Forelimb muscle (tissue), 1 donor: ENCODE measurements at places on chromosomes 6 and 20.

GRCh38 chr6:64732888-64733287 lies 974.1 kb downstream of the EYS start:
- DNase-seq, result no peak

- DNase-seq, result no peak
Observed at GRCh38 chr6:165266191-165266590, 43.2 kb downstream of the C6orf118 start.

DNA sequence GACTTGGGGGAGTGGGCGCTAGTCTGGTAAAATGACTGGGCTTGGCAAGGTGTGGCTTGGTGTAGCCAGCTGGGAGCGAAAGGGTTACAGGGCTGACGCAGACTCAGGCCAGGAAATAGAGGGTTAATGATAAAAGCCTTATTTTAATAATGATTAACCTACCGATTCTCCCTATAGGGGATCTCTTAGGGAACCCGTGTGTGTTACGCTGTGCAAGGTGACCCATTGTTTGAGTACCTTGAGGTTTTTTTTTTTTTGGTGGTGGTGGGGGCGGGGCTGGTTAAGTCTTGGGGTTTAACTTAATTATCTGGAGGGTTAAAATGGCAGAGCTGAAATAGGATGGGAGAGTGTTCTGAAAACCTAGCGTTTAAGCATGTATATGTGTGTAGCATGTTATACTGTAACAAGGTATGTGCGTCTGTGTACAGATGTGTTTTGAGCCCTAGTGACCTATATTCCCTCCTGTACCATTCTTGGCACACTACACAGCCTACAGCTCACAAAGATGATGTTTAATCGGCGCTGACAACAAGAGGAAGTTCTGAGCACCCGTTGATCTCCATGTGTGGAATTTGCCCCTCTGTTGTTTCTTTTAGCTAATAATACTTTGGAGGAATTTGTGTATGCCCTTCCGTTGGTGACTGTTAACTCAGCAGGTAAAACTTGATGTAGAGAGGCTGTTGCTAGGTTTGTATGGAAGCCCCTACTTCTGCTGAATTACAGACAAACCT lies 1.3 kb downstream of the CARMIL1 start:
- DNase-seq, result no peak

DNA sequence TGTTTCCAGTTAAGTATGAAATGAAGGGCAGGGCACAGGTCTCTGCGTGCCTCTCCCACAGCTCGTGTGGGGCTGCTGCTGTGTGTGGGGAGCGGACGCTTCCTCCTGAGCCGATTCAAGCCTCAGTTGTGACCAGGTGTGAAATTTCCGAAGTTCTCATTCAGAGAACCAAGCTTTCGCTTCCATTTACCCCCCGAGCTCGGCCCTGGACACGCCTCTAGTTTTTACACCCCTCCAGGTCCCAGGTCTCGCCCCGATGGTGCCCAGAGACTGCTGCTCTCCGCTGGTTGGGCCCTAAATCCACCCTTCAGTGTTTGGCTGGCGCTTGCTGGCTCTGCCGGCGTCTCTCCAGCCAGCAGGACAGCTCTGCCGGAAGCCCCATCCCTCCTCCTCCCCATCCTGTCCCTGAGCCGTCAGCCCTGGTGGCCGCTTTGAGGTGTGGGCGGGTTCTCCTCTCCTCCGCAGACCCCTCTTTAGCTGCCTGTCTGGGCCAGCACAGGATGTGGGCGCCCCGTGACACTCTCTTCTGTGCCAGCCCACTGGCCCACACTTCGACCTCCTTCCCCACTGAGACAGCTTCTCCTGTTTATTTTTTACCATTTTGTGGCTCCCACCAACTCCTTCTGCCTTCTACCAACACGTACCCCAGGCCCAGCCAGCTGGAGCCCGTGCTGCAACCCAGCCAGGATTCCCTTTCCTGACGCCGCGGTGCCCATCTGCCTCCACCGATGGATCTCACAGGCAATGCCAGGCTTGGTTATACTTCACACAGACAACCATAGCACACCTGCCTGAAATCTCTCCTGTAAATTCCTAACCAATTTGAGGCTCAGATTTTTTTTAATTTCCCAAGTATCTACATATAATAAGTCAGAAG lies 142.8 kb downstream of the DLL1 start:
- DNase-seq, result no peak

- no peak for DNase-seq
Observed at GRCh38 chr20:20083807-20084206, 31.5 kb downstream of the CFAP61 start.

DNA sequence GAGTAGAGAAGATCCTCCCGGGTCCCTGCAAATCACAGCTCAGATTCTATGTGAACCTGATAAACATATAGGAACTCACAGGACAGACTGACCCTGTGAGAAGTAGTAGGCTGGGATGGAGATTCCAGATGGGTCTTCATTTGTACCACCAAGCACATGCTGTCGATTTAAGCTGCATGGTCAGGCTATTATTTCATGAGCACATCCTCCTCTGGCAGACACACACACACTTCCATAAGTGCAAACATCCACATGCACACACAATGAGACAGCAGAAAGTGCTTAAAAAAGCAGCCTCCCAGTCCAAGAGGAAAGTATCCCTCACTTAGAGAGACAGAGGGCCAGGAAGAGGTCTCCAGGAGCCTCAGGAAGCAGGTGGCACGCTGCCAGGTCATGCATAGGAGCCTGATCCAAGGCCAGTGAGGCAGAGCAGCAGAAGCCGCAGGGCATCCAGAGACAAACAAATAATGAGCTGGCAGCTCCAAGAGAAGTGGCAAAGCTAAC lies 131.8 kb downstream of the UNC5CL start:
- DNase-seq, result no peak

DNA sequence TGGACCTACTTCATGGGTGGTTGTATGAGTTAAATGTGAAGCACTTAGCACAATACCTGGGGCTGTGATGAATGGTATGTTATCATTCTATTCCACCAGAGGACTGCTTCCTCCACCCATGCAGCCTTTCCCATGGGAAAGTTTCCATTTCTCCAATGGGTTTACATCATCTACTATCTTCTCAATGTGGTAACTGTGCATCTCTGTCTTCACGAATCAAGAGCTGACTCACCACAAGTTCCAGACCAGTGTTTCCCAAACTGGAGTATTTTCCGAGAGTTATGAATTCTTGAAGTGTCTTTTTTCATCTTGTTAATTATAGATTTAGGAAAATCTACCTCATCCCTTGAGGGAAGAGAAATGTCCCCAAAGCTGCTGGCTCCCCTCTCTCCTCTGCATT lies 182.8 kb downstream of the UNC5CL start:
- DNase-seq, result no peak

GRCh38 chr6:30894935-30895334 lies 10.6 kb downstream of the DDR1 start:
- no peak for DNase-seq

DNA sequence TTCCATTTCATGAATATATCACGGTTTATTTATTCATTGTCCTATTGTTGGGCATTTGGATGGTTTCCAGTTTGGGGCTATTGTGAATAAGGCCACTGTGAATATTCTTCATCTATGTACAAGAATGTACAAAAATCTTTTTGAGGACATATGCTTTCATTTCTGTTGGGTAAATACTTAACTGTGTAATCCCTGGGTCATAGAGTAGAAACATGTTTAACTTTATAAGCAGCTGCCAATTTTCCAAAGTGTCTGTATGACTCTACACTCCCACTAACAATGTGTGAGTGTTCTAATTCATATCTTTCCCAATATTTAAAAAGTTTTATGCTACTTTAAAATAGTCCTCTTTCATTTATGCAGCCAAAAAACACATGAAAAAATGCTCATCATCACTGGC lies 98.6 kb downstream of the UST start:
- DNase-seq, result no peak

GRCh38 chr6:107635057-107635515 lies 145.2 kb downstream of the SOBP start:
- no peak for DNase-seq

DNA sequence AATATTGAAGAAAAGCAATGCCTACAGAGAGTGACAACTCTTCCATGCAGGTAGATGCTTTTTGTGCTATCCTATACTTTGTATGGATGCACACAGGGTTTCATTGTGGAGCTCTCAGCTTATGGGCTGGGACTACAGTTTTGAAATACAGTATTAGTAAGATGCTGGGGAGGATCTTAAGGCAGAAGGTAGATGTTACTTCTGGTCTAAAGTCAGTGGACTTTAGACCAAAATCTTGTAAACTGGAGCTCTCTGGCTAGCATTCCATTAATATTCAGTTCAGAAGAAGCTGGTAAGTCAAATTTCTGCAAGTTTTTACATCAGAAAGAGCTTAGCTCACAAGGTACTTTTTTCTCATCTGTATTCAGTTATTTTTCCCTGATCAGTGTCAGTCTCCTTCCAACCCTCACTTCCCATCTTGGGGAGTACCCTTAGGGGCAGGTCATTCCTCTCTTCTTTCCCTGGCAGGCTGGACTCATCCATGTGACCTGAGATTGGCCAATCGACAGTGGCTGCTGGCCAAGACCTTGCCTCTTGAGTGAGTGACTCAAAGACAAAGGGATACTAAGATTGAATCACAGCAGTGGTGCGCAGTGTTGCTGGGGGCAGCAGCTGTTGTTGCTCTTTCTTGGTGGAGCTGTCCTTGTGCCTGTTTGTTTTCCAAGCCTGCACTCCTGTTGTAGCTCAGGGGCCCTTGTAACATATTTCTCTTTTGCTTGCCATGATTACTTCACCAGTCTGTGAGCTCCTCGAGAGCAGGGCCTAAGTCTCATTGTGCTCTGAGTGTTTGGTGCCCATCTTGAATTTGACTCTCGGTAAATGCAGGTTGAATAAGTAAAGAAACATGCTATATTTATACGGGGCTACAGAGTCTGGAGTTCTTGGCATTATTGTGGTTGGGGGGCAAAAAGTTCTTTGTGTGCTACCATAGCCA lies 2.8 kb upstream of the PHF20 start:
- DNase-seq, result peak; percentile 74

DNA sequence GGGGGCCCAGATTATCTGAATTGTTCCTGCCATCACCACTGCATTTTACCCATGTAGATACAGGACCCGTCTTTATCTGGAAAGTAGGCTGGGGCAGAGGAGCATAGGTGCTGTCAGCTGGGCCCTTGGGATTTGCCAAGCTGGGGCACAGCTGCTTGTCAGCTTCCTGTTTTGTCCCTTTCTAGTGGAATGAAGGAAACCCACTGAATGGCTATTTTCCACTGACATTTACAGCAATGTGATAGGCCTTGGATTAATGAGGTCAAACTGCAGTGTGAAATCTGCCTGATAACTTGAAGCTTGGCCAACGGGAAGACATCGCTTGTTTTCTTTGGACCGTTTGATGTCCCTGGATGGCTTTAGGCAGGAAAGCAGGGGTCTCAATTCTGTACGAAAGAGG lies 6.7 kb downstream of the PPP1R16B start:
- DNase-seq, result no peak

DNA sequence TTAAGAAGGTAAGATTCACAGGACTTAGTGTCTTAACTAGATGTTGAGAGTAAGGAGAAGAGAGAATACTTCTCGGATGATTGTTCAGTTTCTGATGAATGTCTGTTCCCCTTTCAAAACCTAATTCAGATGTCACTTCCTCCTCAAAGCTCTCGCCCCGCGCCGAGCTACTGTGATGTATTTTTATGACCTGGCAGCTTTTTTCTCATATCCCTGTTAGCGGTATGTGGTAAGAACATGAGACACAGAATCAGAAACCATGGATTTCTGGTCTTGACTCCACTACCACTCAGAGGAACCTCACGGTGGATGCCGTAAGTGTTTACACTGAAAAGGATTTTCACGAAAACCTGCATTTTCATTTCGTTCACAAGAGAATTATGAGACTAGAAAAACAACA lies 48.4 kb downstream of the CEP43 start:
- peak; percentile 5 for DNase-seq

GRCh38 chr6:89087881-89088280 lies 7.3 kb downstream of the PNRC1 start:
- no peak for DNase-seq

GRCh38 chr6:30453508-30454116 lies 35.7 kb upstream of the HLA-E start:
- peak; percentile 31 for DNase-seq

GRCh38 chr6:153727885-153728284 lies 311.2 kb upstream of the OPRM1 start:
- no peak for DNase-seq

GRCh38 chr6:40669343-40669742 lies 82.2 kb upstream of the LRFN2 start:
- no peak for DNase-seq

DNA sequence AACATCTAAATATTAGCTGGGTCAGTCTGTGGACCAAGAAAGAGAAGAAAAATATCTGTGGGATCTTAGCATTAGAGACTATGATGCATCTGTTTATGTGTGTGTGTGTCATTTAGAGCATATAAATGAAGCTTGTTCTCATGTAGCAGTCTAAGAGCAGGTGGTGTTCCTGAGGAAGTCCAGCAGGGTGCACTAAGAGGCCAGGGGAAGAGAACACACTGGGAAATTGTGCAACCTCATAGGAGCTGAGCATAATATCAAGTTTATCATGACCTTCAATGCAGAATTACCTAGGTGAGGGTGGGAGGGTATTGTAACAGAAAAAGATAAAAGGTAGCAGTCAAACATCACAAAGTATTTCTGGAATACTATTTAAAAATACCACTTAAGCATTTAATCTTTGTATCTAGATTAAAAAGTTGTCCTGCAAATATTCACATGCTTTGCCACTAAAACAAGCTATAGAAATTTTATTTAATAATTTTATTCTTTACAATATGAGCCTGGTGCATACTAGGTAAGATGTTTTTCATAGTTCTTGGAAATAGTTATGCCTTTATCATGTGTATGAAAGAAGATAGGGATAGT lies 80.5 kb downstream of the SMPDL3A start:
- peak; percentile 1 for DNase-seq

DNA sequence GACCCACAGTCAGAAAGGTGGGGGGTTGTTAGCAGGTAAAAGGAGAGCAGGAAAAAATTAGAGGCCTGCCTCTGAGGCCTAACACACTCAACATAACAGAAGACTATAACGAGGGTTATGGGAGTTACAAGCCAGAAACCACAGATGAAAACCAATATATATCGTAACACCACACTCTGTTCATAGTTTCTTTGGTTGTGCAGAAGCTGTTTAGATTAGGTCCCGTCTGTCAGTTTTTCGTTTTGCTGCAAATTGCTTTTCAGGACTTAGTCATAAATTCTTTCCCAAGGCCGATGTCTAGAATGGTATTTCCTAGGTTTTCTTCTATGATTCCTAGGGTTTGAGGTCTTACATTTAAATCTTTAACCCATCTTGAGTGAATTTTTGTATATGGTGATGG lies 3.7 kb upstream of the MAP3K5 start:
- DNase-seq, result no peak

- DNase-seq, result no peak
Observed at GRCh38 chr6:31352683-31353383, 4.1 kb downstream of the HLA-B start.

GRCh38 chr6:90947184-90948064 lies 360.6 kb upstream of the MAP3K7 start:
- no peak for DNase-seq

DNA sequence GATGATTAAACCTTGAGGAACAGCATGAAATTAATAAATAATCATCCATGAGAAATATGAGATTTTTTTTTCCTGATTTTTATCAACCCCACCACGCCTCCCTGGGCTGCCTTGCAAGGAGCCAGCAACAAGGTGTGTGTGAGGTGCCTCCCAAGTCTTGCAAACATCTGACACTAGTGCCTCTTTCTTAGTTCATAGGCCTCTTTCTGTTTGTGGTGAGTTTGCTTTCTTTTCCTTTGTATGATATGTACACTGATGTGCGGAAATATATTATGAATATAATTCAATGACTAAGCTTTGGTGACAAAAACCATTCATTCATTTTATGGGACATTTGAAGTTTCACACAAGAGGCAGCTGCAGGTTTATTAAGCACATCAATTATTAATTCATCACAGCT lies 63.2 kb upstream of the SYNDIG1 start:
- DNase-seq, result no peak
